ENCODE measurements at places on chromosomes 3 and 15.

DNA sequence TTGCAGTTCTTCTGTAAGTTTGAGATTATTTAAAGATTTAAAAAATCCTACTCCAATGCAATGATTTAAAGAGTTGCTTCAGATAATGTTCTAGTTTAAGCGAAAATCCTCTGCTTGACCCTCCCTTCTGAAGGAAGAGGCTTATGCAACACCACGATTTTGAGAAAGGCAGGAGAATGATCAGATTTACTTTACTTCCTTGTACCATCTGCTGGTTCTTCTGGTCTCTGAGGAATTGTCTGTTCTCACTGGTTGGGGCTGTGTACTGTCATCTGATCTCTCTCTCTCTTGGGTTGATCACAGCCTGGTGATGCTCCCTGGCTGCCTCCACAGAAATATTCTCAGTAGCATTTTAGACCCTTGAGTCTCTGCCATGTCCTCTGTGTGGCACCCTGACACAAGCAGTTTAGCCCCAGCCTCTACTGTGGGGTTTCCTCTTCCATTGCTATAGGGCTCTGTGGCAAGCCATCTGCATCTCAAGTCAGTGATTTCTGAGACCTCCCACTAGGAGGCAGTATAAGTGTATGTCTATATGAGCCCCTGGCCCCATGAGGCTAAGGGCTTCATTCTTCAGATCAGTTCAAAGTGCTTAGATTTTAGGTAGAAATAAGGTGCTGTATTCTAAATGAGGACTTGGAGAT is 50.8 kb upstream of the PLAAT1 start:
- DNase-seq: no peak

DNA sequence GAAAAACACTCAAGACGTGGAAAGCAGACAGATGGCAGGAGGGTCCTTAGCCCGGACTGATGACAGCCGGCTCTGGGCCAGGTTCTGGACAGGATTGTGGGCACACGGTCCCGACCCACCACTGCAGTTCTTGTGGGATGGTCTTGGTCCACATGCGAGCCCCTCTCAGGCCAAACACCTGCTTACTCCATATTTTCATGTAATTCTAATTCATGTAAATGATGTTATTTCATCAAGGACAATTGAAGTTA is 32.6 kb downstream of the TM2D3 start:
- no peak for DNase-seq

DNA sequence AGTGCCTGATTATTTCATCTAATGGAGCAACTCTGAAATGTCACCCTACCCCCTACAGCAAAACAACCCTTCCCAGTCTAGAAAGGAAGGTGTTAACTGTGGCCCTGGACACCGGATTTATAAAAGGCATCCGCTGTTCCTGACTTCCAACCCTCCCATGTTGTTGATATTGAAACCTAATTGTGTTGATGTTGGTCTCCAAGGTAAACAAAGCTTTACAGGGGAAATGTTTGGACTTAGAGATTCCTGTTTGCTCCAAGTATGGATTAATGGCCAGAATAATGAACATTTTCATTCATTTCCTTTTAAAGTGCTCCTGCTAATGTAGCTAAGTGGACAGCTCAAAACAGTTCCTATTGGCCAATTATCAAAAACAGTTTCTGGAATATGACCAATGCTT is 19.4 kb upstream of the LMCD1 start:
- no peak for DNase-seq

DNA sequence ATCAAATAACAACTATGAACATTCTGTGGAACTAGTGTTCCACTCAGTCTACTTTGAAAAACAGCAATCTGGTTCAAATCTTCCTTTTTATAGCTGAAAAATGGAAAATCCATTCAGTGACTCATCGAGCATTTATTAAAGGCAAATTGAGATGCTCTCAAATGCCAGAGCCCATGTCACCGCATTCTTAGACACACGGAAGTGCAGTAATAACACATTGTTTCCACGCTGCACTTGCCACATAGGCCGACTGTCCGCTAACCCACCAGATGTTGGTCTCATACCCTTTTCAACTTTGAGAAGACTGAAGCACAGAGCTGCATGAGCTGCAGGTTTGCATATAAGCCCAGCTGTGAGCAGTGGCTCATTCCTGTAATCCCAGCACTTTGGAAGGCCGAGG is 95.9 kb downstream of the TMEM266 start:
- DNase-seq: no peak

DNA sequence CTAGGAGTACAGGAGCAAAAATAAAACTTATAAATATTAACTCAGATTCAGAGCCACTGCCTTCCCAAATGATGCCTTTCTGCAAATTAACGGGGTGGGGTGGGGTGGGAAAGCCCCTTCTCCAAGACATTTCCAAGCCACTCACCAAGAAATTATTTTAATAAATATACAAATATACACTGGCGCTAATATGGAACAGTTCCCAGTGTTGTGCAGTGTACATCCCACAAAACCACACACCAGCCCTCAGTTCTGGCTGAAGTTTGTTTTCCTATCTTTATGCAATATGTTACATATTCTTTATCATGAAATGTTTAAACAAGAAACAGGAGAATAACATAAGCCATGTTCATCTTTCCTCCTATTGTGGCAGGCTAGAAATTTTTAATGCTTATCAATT is 53.0 kb upstream of the GYG1 start:
- DNase-seq: no peak

- no peak for DNase-seq
Measured at GRCh38 chr3:107384428-107384827, 7.2 kb downstream of the CCDC54 start.

Data from HS-5 (cell line).